ENCODE measurements at places on chromosomes 1 and 21.

DNA sequence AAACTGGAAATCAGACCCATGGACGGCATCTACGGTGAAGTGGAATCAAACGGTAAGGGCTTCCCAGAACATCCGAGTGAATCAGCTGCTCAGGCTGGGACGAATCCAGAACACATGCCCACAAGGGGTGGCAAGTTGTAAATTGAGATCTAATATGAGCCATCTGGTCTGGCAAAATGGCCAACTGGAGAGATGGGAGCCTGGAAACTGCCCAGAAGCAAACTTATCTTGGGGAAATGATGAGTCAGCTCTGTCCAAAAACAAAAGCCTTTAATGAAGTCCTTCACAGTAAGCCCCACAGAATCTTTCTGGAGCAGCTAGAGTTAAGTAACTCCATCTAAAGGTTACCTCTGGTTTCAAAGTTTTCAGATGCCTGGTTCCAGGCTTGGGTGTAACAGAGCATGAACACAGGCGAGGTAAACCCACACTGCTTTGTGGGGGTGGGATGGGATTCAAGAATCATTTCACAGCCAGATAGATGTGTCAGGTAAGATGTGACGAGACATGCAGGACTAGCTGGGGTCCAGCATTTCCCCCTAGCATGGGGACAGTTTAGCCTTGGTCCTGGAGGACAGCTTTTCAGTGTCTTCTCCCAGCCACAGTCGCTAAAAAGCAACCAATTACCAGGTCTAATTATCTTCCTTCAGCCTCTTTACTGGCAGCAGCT, 10.5 kb upstream of the SRP9 start:
- DNase-seq: peak; percentile 86

DNA sequence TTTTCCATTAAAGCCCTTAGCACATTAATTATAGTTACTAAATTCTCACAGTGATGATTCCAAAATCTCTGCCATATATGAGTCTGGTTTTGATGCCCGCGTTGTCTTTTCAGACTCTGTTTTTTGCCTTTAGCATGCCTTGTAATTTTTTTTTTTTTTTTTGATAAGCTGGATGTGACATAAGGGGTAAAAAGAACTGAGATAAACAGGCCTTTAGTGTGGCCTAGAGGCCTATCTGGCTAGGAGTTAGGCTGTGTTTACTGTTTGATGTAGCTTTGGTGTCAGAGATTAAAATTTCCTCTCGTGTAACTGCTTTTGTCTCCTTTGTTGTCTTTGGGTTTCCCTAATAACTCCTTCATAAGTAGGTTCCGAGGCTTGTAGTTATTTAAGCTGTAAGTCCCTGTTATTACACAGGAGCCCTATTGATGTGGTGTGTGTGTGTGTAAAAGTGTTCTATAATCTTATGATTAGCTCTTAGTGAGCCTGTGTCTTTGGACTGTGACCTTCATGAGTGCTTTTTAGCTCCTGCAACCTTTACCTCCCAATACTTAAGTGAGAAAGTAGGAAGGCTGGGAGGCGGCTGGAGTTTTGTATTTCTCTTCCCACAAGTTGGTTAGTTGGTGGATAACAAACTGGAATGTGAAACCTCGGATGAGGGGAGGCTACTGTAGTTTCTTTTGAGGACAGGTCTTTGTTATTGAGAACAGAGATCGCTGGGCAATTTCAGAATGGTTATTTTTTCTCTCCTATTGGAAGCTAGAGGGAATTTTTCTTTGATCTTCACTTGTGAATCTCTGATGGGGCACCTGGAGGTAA, 19.3 kb downstream of the HS2ST1 start:
- peak; percentile 24 for DNase-seq

GRCh38 chr1:19128968-19129514, 81.0 kb downstream of the UBR4 start:
- no peak for DNase-seq

DNA sequence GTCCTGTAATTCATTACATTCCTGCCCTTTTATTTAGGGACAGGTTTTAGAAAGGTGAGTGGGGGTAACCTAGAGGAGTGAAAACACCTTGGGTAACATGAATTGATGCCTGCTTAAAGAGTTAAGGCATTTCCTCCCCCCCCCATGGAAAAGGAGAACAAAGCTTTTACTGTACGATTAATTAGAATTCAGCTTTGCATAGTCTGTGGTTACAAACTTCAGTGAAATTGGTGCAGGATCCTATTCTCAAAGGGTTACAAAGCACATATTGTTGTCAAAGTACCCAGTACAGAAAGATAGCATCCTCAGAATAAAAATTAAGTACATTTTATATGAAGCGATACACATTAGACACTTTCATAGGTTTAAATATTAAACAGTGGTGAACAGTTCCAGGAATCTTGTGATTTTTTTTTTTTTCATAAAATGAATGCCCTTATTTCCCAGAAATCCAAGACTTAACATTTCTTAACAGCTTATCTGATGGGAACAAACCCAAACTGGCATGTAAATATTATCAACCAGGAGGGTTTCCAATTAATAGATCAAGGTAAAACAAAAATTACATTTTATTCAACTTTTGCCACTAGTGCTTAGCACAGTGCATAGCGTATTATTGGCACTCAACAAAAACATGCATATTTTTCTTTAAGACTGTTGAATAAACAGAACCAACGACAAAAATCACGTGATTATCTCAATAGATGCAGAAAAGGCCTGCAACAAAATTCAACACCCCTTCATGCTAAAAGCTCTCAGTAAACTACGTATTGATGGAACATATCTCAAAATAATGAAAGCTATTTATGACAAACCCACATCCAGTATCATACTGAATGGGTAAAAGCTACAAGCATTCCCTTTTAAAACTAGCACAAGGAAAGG, 172.7 kb downstream of the PDE4B start:
- DNase-seq: peak; percentile 57

DNA sequence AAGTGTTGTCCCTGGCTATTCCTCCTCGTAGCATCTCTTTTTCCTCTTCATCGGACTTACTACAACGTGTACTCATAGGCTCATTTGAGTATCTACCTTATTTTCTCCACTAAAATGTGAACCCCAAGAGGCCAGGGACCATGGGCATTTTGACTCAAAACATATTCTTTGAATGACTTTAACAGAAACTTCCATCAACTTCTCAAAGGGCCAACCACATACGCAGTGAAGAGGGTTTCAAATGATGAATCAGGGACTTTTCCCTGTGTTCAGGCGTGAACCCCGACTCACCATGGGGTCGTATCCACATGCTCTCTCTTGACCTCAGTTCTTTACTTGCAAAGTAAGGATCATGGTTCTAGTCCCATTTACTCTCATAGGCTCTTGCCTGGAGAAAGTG, 20.2 kb upstream of the GPR137B start:
- no peak for DNase-seq

- no peak for DNase-seq
Observed at GRCh38 chr1:186888367-186888766, 59.6 kb downstream of the PLA2G4A start.

DNA sequence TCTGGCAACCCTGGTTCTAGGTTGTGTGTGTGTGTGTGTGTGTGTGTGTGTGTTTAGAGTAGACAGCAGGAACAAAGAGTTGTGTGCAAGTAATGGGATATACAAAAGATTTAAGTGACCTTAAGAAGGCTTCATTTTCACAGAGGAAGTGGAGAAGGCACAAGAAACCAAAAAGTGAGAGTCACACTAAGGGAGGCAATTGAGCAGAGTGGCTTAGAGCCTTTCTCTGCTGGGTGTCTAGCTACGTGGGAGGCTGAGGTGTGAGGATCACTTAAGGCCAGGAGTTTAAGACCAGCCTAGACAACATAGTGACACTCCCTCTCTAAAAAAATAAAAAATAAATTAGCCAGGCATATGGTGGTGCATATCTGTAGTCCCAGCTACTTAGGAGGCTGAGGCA, 44.4 kb upstream of the HAO2 start:
- DNase-seq: no peak

DNA sequence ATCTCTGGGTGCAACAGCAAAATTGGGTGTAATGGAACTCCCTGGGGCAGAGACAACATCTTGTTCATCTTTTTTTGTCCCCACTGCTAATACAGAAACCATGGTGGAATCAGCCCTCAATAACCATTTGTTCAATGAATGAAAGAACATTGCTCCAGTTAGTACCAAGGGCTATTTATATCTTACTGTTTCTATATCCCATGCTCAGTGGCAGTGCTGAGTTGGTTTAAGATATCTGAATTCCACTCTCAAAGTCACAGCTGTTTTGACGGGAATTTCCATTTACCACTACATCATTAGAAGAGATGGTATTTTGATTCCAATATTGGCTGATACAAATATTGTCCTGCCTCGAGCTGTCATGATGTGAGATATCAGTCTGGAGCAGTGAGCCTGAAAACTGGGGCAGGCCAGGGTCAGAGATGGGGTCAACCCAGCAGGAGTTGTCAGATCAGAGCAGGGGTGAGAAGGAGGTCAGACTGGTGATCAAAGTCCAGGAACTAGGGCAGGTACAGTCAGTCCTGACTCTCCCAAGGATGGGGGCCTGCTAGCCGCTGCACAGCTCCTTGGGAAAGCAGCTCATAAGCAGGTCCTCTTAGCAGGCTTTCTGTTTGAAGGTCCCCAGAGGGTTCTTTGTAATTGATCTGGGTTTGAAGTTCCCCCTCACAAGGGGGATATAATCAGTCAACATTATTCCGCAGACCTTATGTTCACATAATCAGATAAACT, 5.8 kb upstream of the PHC2 start:
- DNase-seq: no peak

DNA sequence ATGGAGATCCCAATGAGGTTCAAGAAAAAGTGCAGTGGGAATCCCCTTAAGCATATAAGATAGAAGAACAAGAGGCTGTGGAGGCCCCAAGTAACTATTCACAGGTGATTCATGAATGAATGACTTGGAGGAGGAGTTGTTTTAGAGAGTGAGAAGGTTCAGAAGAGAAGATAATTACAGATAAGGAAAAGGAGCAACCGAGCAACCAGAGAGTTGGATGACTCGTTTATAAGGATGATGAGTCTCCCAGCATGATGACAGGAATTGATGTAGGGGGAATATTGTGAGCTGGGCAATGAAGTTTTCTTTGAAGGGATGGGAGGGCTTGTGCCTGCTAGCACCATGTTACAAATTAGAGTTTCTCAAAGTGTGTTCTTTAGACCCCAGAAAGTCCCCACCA, 9.8 kb downstream of the C8A start:
- no peak for DNase-seq

GRCh38 chr1:81021134-81021533, 779.6 kb upstream of the ADGRL2 start:
- DNase-seq: no peak

GRCh38 chr1:215501496-215501895, 65.6 kb upstream of the KCTD3 start:
- no peak for DNase-seq

DNA sequence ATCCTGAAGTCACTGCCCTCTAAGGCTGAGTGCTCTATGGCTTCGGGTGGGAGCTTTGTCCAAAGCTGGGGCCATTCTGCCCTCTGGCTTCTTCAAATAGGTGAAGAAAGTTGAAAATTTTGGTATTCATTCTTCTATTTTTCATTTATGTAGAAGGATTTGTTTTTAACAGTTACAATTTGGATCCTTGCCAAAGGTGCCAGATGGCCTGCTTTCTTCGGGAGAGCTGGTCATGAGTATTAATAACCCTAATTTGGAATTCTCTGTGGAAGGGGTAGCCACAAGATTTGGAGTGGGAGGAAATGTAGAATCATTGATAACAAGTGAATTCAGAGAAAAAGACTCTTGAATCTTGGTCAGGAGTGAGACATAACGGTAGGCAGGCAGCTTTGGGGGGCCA, 370.4 kb upstream of the ST6GALNAC5 start:
- no peak for DNase-seq

GRCh38 chr1:218948446-218948845, 225.2 kb upstream of the LYPLAL1 start:
- DNase-seq: no peak

- DNase-seq: no peak
Observed at GRCh38 chr1:94272388-94272787, 35.0 kb upstream of the ARHGAP29 start.

DNA sequence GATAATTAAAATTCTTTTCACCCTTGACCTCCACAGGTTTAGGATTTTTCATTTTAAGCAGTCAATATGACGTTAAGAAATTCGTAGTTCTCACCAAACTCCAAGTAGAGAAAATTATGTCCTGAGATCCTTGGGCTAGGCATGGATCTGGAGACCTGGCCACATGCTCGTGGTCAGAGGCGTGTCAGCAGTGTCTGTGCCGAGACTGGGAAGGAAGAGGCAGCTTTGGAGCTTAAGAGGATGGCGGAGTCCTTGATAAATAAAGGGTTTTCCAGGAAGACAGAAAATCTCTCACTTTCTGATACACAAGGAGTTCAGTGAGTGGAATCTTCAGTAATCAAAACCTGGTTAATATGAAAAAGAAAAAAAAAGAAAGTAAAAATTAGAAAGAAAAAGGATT, 17.0 kb downstream of the RHOU start:
- no peak for DNase-seq

DNA sequence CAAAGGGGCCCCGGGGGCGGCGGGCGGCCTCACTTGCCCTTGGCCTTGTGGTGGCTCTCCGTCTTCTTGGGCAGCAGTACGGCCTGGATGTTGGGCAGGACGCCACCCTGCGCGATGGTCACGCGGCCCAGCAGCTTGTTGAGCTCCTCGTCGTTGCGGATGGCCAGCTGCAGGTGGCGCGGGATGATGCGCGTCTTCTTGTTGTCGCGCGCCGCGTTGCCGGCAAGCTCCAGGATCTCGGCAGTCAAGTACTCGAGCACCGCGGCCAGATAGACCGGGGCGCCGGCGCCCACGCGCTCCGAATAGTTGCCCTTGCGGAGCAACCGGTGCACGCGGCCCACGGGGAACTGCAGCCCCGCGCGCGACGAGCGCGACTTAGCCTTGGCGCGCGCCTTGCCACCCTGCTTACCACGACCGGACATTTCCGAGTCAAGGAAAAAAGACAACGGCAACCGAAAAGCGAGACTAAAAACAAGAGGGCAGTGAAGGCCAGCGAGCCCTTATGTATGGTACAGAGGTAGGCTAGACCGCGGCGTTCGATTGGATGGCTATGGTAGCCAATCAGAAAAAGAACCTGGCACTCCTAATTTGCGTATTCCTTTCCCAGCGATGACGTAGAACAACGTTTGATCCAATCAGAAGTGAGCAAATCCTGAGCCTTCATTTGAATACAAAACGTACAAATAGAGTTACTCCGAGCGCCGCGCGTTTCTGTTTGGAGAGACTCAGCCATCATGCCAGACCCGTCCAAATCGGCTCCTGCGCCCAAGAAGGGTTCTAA, 29.6 kb upstream of the RNF187 start:
- peak; percentile 98 for DNase-seq

- peak; percentile 94 for DNase-seq
Observed at GRCh38 chr1:244163861-244164510, 112.9 kb downstream of the ZBTB18 start.

GRCh38 chr1:219277304-219278105, 103.8 kb downstream of the LYPLAL1 start:
- no peak for DNase-seq

DNA sequence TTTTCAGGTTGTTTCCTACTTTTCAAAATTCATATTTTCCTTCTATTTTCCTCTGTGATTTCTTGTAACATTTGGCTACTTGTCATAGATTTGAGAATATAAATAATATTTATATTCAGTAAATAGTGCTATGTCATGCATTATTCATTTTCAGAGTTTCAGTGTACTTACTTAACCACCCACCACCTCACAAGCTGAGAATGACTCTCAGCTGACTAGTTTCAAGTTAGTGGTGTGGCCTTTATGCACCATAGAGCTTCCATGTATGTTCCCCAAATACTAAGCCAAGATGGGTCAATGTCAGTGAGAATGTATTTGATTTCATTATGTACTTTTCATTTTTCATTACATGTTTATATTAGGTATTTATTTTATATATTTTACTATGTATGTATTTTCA, 56.9 kb upstream of the RGS1 start:
- DNase-seq: no peak

GRCh38 chr1:101992821-101993575, 3.7 kb downstream of the OLFM3 start:
- no peak for DNase-seq

- DNase-seq: peak; percentile 53
Observed at GRCh38 chr1:156910309-156910782, 10.1 kb upstream of the LRRC71 start.
